OCI-M1 (cell line): ENCODE measurements at places on chromosomes 6 and 20.

DNA sequence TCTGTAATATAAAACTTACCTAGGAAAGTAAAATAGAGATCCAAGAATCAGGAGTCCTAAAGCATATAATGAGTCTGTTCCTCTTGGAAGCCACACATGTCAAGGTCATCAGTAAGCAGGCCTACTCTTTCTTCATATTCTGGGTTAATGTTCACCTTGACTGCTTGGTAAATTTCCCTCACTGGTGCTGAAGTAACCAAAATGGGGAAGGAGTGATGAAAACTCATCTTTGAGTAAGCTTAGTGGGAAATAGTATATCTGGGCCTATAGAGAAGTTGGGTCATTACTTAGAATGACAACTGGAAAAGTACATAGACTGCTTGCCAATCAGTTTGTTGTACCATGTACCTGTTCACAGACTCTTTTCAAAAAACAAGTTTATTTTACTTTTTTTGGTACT lies 6.6 kb downstream of the TSPYL4 start:
- no peak for DNase-seq

DNA sequence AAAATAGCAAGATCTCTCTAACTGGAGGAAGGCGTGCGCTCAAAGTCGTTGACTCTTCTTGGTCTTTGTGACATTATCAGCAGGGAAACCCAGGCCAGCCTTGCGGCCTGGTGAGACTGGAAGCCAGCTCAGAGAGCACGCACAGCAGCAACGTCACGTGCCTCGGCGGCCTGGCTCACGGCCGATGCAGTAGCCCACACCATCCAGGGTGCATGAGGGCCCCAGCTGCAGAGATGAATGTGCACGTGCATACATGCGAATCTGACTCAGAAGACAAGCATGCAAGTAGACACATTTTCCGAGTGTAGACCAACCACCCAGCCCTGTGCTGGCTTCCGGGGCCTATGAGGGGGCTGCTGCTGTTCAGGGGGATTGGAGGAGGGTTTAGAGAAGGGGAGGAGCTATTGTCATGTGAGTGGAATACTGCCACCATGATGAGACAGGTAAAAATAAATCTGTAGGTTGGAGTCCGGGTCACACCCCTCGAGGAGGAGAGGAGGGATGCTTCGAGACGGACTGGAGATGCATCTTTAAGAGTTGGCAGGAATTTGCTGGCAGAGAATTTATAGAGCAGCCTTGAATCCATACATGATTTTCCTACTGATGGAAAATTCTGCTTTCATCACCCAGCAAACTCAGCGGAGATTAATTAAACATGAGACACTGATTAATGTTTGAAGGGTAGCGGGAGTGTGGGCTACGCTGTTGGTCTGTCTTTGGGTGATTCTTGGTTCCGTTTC lies 388.2 kb downstream of the CDH4 start:
- no peak for DNase-seq

DNA sequence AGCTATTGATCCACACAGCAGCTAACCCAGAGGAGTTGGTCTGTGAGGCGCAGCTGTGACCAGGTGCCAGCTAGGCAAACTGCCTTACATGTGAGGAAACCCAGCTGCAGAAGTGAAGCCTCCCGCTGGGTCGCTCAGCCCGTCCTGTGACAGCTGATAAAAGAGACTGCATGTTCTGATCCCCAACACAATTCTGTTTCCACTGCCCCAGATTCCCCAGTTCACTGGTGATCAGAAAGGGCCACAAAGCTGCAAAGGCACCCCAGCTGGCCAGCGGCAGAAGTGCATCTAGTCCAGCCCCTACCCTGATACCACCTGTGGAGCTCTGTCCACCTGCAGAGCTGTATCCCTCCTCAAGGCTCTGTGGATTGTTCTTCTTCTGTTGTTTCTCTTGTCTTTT lies 64.5 kb downstream of the CTNNBL1 start:
- DNase-seq = no peak

DNA sequence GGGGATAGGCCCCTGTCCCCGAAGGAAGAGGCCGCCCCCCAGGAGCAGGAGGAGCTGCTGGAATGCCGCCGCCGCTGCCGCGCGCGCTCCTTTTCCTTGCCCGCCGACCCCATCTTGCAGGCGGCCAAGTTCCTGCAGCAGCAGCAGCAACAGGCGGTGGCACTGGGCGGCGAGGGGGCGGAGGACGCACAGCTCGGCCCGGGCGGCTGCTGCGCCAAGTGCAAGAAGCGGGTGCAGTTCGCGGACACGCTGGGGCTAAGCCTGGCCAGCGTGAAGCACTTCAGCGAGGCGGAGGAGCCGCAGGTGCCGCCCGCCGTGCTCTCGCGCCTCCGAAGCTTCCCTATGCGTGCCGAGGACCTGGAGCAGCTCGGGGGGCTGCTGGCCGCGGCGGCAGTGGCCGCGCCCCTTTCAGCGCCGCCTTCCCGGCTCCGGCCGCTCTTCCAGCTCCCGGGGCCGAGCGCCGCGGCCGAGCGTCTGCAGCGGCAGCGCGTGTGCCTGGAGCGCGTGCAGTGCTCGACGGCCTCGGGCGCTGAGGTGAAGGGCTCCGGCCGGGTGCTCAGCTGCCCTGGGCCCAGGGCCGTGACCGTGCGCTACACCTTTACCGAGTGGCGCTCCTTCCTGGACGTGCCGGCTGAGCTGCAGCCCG lies 630 bp downstream of the PPP1R3G start:
- no peak for DNase-seq

DNA sequence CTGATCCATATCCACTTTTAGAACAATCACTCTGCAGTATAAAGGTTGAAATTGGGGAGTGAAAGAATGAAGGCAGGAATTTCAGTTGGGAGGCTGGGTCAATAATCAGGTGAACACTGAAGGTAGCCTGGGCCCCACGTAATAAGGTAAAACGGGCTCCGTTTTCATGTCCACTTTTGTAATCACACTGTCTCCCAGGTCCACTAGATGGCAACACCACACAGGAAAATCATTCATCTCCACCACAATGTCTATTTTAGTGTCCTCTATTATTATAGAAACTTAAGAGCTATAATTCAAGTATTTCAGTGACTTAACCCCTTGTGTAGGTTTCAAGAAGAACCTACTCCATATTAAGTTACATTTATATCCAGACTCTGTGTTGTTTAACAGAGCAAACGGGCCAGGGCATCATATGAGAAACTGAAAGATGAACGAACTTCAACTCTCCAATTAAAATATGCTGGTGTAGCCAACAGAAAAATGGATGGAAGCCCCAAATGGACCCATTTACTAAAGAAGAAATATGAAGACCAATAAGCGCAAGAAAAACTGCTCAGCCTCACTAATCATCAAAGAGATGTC lies 45.9 kb upstream of the MC3R start:
- peak; percentile 59 for DNase-seq

DNA sequence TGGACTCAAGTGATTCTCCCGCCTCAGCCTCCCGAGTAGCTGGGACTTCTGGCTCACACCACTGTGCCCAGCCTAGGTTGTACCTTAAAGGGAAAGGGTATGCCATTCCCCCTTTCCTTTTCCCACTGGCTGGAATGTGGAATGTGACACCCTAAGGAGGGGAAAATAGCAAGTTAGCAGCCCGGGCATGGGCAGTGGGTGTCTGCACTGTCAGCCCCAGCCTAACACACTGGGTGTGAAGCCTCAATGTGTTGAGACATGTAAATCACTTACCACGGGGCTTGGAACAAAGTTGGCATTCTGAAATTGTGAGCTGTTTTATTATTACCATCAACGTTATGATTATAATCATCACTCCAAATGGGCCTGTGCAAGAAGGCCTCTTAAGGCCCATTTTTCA lies 80.8 kb upstream of the PTPN1 start:
- no peak for DNase-seq

DNA sequence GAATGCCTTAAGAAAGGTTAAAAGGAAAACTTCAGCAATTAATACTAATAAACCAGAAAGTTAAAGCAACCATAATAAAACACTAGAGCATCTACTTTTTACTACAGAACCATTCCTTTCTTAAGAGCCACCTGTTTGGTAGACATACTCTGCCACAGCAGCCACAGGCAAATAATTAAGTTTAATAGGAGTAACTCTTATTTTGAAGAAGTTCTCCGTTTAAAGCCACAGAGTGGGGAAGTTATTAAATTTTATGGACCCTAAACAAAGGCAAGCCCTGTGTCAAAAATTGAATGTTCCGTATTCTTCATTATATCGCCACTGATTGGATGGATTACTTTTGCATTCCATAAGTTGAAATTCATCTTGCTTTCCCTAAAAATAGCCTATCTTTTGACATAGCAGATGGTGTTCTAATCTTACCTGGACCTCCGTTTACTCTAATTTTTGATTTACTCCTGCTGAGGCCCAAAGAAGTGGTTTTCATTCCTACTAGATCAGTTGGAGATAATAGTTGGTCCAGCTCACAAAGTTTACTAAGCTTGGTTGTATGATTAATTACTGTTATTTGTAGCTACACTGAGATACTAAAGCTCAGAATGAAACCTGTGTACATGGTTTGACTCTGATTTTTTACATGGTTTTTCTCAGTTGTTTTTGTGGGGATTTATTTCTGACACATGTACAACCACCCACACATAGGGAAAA lies 140.4 kb upstream of the SUPT3H start:
- no peak for DNase-seq

- peak; percentile 59 for DNase-seq
Observed at GRCh38 chr6:122610690-122611455, 668 bp downstream of the PKIB start.
